Fibroblast of pulmonary artery (primary cell): ENCODE measurements at places on chromosomes 16 and 17.

DNA sequence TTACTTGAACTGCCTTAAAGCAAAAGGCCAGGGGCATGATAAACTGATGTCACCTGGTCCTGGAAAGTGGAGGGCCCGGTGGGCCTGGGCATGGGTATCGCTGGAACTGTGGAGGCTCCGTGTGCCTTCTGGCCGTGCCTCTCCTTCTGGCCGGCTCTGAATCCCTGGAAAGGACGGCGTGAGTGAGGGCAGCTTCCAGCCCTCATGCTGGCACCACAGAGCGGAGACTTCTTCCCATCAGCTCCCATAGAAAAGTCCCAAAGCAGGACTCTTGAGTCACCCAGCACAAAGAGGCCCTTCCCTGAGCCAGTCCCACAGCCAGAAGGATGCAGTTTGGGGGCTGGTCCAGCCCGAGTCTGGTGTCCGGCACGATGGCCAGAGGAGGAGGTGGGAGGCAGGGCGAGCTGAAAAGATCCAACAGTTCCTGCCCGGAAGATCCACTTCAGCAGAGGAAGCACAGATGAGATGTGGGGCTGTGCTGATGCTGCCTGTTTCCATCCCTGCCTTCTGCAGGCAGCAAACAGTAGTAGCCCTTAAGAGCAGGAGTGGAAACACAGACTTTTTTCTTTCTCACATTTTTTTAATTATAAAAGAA lies 7.8 kb downstream of the GAA start:
- no peak for DNase-seq

DNA sequence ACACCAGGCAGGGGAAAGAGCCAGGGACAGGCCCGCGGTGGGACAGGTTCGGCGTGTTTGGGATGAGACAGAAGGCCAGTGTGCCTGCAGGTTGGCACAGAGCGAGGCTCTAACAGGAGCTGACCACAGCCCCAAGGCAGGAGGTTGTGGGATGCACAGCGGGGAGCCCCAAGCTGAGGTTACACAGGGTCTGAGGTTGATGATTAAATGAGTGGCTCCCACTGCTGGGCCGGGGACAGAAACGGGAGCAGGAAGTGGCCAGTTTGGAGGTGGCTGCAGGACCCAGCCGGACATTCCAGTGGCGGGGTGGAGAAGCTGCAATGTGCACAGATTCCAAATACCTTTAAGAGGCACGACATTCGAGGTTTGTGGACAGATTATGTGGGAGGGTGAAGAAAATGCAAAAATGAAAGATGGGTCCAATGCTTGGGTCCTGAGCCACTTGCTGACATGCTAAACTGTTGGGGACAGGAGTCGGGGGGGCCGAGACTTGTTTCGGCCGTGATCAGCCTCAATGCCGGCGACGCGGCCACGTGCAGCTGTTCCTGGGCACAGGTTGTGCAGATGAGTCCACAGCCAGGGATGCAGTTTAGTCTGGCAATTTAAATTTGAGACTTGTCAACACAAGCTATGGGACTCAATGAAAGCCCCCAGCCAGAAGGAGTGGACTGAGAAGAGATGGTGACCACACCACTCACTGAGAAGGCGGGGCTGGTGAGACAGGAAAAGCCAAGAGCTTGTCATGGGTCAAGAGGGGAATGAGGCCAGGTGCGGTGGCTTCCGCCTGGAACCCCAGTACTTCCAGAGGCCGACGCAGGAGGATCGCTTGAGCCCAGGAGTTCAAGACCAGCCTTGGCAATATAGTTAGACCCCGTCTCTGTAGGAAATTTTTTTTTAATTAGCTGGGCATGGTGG lies 8.7 kb downstream of the ENPP7 start:
- no peak for DNase-seq

- no peak for DNase-seq
Measured at GRCh38 chr17:30208214-30208613, 27.3 kb downstream of the SLC6A4 start.

DNA sequence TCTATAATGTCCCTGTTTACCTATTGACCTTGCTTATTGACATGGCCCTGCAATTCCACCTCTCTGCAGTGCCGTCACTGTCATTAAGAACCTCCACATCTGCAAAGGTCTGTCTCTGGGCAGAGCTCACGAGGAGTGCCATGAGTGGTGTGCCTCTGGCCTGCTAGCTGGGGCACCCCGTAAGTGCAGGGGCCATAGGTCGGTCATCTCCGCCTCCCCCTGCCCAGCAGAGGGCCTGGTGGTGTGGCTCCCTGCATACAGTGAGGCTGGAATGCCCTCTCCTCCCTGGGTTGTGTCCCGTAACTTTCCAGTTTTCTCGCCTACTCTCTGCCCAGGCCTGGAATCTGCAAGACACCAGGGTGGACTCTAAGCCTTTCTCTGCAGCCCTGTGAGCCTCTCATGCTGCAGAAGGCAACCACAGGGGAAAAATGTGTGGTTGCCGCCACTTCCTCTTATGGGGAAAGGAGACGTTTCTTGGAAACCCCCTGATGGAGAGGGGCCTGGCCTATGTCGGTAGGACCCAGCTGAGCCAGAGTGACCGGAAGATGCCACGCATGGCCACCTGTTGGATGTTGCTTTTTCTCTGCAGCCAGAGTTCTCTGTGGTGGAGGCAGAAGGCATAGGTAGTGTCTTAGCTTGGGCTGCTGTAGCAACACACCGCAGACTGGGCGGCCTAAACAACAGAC lies 2.7 kb upstream of the SNX20 start:
- no peak for DNase-seq

GRCh38 chr16:79580453-79581191 lies 19.9 kb downstream of the MAF start:
- no peak for DNase-seq

DNA sequence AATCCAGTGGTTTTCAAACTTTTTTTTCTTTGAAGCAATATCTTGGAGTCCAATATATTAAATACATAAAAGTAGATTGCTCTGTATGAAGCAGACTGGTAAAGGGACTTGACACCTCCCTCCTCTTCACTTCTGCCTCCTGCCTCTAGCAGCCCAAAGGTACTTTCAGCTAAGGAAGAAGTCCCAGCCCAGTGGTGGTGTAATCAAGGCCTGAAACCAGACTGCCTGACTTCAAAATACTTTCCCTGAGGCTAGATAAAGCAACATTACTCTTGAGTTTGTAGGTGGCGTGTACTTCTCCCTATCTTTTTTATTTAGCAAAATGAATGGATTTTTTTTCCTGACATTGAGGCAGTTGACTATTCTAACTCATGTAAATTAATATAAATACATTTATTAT lies 122.4 kb upstream of the TMEM97 start:
- DNase-seq, result no peak

DNA sequence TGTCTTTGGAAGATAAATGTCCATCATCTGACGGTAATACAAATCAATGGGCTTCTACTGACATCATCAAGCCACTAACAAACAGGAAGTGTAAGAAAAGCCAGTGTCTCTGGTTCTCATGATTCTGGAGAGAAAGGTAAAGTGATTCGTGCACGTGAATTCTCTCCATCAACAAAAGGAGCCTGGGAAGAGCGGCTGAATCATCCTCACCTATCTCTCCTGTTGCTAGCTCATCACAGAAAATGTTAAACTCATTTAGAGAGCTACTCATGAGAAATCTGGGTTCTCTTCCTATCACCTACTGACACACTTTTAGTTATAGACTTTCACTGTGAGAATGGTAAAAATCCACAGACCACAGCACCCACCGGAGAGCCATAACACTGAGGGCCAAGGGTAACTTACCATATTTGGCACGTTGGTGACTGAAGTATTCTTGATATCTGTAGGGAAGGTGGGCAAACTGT lies 70.3 kb downstream of the CREBBP start:
- DNase-seq, result no peak

GRCh38 chr16:86522634-86523033 lies 12.3 kb downstream of the FOXF1 start:
- DNase-seq, result no peak

GRCh38 chr16:51641191-51641765 lies 490.2 kb upstream of the SALL1 start:
- no peak for DNase-seq

- DNase-seq, result peak; percentile 69
Measured at GRCh38 chr17:42459801-42460281, 1.2 kb downstream of the ATP6V0A1 start.

DNA sequence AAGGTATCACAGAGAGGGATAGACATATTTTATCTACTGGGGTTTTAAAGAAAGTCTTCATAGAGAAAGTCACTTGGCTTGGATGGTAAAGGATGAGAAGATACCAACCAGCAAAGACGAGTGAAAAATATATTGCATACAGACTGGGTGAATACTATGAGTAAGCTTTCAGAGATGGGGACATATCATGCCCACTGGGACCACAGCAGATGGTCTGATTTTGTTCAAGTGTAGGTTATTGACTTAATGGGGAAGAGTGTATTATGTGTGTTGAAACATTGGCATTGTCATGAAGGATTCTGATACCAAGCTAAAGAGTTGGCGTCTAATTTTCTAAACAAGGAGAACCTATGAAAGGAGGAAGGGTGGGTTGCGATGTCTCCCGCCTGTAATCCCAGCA lies 13.8 kb upstream of the MMD start:
- no peak for DNase-seq

GRCh38 chr16:2096853-2097595 lies 38.7 kb downstream of the PKD1 start:
- DNase-seq, result no peak

DNA sequence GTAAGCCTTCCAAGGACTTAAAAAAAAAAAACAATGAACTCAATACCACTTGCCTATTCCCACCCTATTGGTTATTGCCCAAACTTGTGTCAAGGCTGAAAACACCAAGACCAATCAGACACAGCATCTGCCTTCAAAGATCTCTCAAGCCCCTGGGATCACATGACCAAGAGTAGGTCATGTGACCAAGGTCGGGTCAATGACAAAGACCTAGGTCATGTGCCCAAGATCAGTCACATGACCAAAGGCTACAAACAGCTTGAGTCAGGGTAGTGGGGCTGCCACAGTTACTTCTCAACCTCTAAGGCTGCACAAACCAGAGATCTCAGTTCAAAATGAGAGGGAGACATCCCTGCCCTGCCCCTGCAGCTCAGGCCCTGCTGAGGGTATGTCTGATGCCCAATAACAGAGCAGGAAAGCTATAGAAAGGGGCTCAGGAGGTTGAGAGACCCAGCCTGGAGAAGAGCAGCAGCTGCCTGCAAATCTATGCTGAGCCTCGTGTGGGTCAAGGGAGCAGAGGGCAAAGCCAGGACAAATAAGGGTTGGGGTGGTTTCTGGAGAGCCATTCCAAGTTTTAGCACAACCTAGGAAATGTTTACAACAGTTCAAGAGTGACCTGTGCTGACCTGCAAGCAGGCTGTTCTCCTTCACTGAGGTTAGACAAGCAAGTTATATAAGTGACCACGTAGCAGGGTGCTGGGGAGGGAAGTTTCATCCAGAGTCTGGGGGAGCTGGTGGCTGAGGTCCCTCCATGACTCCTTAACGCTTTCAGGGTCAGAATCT lies 48.8 kb downstream of the PIMREG start:
- DNase-seq, result no peak

DNA sequence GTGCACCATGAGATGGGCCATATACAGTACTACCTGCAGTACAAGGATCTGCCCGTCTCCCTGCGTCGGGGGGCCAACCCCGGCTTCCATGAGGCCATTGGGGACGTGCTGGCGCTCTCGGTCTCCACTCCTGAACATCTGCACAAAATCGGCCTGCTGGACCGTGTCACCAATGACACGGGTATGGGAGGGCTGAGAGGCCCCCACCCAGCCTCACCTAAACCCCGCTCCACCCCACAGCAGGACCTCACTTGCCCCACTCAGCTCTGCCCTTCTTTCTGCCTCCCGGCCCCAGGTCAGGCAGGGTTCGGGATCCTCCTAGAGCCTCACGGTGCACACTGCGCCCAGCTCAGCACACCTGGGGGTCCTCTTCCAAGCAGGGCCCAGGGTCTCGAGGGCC lies 5.6 kb downstream of the ACE start:
- DNase-seq, result no peak

- no peak for DNase-seq
Measured at GRCh38 chr16:70682239-70683145, 3.4 kb downstream of the MTSS2 start.

DNA sequence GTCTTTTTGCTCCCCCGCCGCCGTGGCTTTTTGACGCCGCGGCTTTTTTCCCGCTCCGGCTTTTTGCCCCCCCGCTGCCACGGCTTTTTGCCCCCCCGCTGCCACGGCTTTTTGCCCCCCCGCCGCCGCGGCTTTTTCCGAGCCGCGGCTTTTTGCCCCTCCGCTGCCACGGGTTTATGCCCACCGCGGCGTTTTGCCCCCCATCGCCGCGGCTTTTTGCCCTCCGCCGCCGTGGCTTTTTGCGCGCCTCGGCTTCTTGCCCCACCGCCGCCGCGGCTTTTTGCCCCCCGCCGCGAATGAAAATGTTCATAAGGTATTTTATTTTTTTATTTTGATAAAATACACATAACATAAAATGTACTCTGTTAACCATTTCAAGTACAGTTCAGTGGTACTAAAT lies 527.2 kb upstream of the WSB1 start:
- DNase-seq, result no peak

- peak; percentile 52 for DNase-seq
Measured at GRCh38 chr16:56851671-56852400, 13.2 kb upstream of the SLC12A3 start.

DNA sequence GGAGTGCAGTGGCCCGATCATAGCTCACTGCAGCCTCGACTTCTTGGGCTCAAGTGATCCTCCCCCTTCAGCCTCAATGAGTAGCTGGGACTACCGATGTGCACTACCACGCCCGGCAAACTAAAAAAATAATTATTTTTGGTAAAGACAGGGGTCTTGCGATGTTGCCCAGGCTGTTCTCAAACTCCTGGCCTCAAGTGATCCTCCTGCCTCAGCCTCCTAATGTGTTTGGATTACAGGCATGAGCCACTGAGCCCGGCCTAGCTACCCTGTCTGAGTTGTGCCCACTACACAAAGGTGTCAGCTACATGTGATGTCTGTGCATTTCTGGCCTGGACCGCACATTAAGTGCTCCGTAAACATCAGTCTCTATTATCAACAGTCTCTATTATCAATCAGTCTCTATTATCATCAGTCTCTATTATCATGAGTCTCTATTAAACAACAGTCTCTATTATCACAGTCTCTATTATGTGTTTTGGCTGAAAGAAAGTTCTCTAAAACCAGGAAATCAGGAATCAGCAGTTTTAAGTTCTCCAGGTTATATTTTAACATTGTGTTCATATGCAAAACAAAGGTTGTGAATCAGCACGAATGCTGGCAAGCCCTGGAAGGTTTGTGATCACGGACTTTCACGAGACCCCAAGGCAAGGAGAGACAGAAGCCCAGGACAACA lies 721 bp upstream of the WWOX start:
- no peak for DNase-seq

DNA sequence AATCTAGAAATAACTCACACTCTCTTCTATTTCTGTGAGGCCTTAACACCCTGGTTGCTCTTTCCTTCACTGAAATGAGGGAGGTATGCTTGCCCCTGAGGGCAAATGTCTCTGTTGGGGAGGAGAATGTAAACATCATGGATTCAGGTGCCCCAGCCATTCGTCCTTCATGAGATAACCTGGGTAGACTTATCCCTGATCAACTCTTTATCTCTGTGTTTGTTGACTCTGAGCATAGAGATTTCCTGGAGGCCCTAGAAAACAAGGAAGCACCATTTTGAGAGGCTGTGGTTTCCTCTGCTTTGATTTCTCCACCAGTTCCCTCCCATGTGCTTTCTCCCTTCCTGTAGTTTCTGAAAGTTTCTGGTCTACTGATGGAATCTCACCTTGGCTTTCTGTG lies 77.3 kb downstream of the PHKB start:
- DNase-seq, result no peak
